ENCODE measurements at places on chromosomes 4 and X. TPM values are rescaled to one million over a fixed set of nuclear protein-coding genes. Genes with fewer than 3 reads are reported as not detected.
A peak's percentile ranks its signal among the peaks of the same experiment; 100 is the strongest.

DNA sequence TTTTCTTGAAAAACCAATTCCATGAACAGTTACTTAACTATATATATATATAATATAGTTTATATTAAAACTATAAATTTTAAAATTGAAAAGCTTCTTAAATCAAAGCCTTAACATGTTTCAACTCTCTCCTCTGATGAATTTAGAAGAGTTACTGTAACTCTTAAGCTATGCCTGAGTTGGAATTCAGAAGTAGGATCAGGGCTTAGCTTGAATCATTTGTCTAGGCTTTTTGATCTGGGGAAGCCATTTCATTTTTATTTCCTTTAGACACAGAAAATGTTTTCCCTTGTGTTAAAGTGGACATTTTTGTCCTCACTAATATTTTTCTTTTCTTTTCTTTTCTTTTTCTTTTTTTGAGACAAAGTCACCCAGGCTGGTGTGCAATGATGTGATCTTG, 40.4 kb upstream of the PDLIM5 start:
- DNase-seq: no peak

- no peak for DNase-seq
Observed at GRCh38 chrX:107603429-107604159, 24.7 kb upstream of the PRPS1 start.

Gene ETNPPL
- total RNA-seq: 1.5 TPM

GRCh38 chrX:44908153-44908552, 35.2 kb downstream of the KDM6A start:
- no peak for DNase-seq

- no peak for DNase-seq
Observed at GRCh38 chr4:83582289-83582785, 46.4 kb downstream of the GPAT3 start.

- no peak for DNase-seq
Observed at GRCh38 chr4:15893962-15894361, 44.6 kb downstream of the FGFBP1 start.

DNA sequence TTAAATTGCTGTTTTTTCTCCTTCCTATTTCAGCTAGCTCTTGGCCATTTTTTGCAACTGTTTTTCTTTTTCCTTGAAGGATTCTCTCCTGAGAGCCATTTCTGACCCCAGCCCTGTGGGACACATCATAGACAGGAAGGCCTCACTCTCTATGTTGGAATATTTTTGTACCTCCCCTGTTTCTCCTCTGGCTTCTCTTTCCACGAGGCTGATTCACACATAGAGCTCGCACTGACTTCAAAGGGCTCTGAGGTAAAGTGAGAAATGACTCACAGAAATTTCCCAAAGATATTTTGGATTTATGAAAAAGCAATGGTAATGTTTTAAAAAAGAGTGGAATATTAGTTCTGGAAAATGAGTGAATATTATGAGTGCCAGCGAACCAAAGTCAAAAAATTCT, 181.7 kb upstream of the IGFBP7 start:
- DNase-seq: no peak

Gene KLHL13
- total RNA-seq: 10.9 TPM

Gene BST1
- 1.4 TPM for total RNA-seq

Gene SULT1B1
- not detected for total RNA-seq

- DNase-seq: no peak
Observed at GRCh38 chr4:17325098-17325497, 186.8 kb downstream of the QDPR start.

- peak; percentile 62 for DNase-seq
Observed at GRCh38 chr4:145732001-145732815, 52.3 kb downstream of the C4orf51 start.

Gene MAGEA2B
- total RNA-seq: 0.42 TPM

- DNase-seq: peak; percentile 71
Observed at GRCh38 chr4:81040012-81040659, 9.6 kb downstream of the BMP3 start.

Gene LANCL3
- 1.8 TPM for total RNA-seq

- peak; percentile 42 for DNase-seq
Observed at GRCh38 chrX:140034916-140035315, 69.6 kb upstream of the CXorf66 start.

DNA sequence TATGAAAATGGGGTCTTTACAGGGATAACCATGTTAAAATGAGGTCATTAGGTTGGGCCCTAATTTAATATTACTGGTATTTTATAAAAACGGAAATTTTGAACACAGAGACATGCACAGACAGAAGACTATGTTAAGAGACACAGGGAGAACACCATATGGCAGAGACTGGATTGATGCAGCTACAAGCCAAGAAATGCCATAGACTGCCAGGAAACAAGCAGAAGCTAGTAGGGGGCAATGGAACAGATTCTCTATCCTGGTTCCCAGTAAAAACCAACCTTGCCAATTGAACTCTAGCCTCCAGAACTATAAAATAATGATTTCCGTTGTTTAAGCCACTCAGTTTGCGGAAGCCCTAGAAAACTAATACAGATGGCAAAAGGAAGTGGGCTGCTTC, 6.6 kb upstream of the GUF1 start:
- no peak for DNase-seq

DNA sequence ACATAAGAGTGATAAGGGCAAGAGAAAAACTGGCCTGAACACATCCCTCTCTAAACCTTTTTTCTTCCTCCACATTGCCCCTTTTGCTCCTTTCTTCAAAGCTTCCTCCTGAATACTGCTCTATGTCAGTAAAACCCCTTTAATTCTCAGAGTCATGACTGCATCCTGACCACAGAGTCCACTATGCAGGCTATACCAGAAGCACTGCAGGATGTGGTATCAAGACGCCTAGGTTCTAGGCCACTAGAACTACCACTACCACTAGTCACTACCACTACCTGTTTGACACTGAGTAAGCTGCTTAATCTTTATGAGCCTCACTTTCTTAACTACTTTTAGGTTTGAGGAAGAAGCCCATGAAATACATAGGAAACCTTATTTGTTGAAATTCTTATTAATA, 38.7 kb downstream of the ARHGEF9 start:
- DNase-seq: no peak

GRCh38 chr4:81531410-81531809, 59.7 kb upstream of the RASGEF1B start:
- DNase-seq: peak; percentile 52

DNA sequence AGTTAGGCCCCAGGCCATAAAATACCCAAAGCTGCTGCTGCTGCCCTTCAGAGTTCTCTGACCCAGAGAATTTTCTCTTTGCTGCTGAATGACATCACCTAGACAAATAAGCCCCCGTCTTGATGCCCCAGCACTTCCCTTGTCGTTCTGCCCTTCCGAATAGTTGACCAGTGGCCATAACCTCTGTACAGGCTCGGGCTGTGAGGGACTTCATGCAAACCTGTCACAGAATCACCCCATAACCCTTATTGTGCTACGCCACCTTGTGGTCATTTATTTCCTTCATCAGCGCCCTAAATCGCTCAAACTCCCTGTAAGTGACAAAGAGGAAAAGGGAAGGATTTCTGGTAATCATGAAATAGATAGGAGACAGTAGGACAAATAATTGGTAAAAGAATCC, 18.8 kb downstream of the SPACA5 start:
- peak; percentile 79 for DNase-seq

GRCh38 chr4:70734971-70735370, 13.2 kb downstream of the RUFY3 start:
- DNase-seq: no peak

Gene NAP1L2
- 16.2 TPM for total RNA-seq

- DNase-seq: no peak
Observed at GRCh38 chr4:173411106-173411693, 12.3 kb upstream of the SCRG1 start.

DNA sequence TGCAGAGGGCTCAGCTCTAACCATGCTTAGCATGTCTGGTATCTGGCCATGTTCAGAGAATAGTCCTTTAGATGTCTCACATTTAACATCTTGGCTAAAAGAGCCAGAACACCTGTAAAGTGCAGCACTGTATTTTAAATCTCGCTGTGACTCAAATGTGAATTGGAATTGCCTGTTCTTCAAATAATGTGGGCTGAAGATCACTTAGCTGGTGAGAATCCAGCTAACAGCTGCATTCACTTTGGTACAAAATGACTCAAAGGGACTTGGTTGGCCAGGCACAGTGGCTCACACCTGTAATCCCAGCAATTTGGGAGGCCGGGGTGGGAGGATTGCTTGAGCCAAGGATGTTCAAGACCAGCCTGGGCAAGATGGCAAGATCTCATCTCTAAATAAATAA, 63.5 kb upstream of the PLAC8 start:
- DNase-seq: no peak

- DNase-seq: no peak
Observed at GRCh38 chr4:110458494-110459266, 17.3 kb upstream of the ENPEP start.

- DNase-seq: no peak
Observed at GRCh38 chrX:43513085-43513484, 143.0 kb upstream of the MAOA start.

DNA sequence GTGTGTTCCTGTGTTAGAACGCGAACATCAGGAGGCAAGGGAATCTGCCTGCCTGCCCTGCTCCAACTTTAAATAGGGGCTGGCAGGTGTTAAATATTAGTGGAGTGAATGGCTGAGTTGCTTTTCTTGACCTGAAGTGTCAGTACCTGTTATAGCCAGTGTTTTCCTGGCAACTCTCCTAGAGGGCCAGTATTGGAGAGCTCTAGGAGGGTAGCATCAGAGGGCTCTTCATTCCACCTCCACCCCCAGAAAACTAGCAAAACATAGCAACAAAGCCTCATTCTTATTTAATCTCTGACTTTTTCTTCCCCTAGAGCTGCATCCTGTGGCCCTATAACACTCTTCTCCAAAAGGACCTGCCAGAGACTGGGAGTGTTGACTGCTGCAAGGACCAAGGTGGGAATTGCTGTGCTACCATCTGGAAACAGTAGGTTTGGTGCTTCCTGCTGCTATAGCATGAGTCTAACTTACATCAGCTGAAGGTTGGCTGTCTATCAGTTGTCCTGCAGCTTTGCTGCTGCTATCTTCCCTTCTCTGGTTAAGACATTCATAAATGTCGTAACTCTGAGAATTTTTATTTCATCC, 33.5 kb downstream of the SGMS2 start:
- DNase-seq: peak; percentile 13

DNA sequence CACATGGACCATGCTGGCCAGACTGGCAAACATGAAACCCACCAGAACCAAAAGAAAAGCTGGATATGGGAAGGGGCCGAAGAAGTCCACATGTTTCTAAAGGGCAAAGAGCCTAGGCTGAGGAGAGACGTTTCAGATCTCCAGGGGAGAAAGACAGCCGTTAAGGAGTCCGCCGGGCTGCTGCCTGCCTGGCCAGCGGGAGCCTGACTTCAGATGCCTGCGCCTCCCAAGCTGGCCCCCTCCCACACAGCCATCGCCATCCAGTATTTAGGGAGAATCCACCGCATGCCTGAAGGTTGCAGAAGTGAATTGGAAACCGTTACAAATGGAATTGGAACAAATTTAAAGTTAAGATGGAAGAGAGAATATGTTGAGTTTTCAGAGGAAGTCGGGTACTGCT, 2.9 kb downstream of the TBL1X start:
- DNase-seq: no peak

DNA sequence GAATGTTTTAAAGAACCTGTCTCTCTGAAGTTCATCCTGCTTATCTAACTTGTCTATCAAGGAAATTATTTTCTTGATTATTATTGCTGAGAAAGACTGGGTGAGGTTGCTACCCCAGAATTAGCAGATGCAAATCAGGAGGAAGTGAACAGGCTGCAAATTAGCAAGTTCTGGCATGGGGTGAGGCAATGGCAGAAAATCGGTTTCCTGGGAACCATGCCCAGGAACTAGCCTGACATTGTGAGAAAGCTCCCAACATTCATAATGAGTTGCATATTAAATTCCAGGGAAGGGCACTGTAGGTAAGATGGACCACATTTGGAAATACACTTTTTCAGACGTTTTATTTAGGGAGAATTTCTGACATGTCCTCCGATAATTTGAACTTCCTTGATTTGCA, 11.6 kb downstream of the ARSF start:
- DNase-seq: no peak
